Thyroid gland (tissue), 4 donors: ENCODE measurements at places on chromosomes 6 and 20.

DNA sequence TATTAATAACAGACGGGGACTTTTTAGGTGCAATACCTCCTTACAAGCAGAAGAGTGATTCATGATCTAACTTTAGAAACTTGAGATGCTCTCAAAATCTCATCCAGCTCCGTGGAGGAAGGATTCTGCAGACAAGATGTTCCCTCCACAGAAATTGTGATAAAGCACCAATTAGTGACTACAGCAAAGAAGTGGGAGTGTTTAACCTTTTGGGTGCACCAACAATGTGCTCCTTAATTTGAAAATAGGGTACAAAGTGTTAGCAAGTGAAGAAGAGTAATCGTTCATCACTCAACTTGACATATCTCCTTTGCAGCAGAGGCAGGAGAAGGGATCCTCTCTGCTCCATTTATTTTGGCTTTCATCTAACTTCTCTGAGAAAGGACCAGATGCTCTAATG, 22.8 kb upstream of the SCP2D1 start:
- DNase-seq, result no peak

- DNase-seq, result no peak
Observed at GRCh38 chr6:167711768-167712730, 114.7 kb upstream of the AFDN start.

DNA sequence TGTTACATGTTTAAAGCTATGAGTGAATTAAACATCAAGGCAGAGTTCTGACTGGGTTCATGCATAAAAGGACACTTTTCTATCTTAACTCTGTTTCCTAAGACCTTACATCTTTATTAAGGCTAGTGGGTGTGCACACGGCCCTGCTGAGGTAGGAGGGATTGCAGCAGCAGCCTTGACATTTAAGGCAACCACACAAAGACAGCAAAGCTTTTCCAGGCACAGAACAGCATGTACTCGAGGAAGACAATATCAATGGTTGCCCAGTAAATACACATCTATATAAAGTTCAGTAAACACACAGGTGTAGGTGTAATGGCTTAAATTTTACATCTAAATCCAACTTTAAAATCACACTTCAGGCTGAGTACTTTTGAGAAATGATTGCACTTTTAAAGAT, 79.8 kb upstream of the LOC128125822 start:
- no peak for DNase-seq

DNA sequence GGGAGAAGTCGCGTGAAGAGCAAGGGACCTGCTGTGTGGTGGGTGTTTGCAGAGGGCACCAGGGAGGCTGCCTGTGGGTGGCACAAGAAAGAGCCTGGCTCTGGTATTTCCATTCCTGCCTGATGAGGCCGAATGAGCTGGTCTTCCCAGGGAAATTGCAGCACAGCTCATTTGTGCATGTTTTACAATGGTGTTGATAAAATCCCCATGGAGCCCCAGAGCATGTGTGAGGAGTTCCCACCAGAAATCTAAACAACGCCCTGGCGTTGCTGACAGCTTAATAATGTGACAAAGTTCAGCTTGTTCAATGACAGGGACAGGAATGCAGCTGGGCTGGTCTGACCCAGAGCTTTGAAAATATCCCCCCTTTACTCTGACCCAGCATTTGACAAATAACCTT, 135.5 kb downstream of the CLIC5 start:
- no peak for DNase-seq

DNA sequence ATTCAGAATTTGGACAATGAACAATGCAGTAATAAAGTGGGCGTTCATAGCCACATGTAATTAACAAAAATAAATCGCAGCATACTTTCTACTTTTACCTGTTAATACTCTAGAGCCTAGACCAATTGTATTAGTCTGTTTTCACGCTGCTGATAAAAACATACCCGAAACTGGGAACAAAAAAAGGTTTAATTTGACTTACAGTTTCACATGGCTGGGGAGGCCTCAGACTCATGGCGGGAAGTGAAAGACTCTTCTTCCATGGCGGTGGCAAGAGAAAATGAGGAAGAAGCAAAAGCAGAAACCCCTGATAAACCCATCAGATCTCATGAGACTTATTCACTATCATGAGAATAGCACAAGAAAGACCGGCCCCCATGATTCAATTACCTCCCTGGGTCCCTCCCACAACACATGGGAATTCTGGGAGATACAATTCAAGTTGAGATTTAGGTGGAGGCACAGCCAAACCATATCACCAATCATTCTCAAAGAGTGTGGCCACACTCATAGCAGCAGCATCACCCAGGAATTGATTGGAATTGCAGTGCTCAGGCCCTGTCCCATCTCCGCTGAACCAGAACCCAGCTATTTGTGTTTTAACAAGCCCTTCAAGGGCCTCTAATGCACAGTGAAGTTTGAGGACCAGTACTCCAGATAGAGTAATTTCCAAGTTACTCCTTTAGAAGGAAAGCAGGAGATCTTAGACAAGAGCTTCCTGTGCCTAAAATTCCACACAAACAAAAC, 650.0 kb downstream of the KIF16B start:
- DNase-seq, result peak; percentile 37

DNA sequence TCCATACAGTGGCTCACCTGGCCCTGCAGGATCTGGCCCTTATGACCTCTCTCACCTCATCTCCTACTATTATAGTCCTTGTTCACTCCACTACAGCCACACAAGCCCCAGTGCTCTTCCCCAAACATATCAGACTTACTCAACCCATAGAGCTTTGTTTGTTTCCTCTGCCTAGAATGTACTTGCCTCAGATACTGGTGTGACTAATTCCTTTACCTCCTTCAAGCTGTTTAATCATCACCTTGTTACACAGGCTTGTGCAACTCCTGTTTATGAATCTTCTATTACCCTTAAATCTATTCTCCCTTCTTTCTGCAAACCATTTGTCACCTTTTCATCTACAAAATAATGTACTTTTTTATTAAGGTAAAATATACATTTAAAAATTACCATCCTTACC, 3.2 kb downstream of the DEFB125 start:
- DNase-seq, result no peak

GRCh38 chr6:67643281-67643680, 991.8 kb upstream of the ADGRB3 start:
- no peak for DNase-seq

DNA sequence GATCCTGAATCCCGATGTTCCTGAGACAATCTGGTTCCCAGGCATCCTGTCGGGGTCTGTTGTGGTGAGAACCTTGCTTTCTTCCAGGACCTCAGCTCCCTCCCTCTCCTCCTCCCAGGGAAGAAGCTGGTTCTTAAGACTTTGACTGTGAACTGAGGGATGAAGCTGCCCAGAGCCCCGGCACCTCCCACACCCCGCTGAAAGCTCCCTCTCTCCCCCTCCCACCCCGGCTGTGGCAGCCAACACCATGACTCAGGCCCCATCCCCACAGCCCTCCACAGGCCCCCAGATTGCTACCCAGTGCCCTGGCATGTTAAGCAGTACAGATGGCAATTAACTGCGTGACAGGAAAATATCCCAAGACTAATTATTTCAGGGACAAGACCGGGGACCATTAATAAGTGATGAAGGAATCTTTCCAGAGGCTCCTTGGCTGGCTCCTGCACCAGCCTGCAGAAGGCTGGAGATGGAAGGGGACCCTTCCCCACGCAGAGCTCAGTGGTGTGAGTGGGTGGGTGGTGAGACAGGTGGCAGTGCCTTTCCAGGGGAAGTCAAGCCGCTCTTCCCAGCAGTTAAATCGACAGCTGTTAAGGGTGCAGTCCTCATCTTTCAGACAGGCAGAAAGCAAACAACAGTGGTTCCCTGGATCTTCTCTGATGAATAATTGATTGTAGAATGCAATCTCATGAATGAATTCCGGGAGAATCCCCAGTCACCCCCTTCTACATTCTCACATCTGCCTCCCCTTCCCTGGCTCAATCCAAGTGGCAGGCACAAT, 237.9 kb downstream of the LRFN2 start:
- no peak for DNase-seq

DNA sequence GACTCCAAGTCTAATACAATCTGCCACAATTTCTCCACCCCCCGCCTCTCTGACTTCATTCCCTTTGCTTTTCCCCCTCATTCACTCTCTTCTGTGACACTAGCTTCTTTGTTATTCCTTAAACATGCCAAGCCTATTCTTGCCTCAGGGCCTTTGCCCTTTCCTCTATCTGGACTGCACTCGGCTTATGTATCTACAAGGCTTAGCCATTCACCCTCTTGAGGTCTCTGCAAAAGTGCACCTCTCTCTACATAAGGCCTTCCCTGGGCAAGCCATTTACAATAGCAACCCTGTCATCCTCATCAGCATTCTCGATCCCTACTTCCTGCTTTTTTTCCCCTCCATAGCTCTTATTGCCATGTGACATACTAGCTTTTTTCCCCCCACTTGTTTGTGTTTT, 168.9 kb downstream of the PDSS2 start:
- no peak for DNase-seq

- DNase-seq, result no peak
Observed at GRCh38 chr6:17640477-17640917, 40.4 kb downstream of the FAM8A1 start.

DNA sequence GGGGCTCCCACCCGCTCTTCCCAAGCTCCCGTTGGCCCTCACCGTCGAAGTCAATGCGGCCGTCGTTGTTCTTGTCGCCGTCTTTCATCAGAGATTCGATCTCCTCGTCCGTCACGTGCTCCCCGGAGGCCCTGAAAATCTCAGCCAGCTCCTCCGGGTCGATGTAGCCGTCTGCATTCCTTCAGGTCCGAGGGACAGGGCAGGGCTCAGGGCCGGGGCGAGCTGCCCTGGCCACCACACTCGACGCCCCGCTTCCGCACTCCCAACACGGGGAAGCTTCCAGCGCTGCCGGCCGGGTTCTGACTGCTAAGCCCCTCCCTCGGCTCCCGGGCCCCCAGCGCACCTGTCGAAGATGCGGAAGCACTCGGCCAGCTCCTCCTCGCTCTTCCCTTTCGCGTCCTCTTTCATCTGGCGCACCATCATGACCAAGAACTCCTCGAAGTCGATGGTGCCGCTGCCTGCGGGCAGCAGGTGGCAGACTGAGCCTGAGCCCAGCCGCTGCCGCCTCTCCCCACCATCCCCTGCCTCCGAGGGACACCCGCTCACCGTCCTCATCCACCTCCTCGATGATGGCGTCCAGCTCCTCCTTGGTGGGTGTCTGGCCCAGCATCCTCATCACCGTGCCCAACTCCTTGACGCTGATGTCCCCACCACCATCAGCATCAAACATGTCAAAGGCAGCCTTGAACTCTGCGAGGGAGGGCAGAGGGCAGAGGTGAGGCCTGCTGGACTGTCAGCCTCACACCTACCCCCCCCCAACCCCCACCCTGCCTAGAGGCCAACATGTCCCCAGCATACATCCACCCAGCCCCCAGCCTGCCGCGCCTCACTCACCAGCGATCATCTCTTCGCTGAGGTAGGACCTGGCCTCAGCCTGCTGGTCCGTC, 2.9 kb downstream of the TNNC2 start:
- DNase-seq, result peak; percentile 44

- no peak for DNase-seq
Observed at GRCh38 chr6:89410231-89410761, 1.8 kb downstream of the RRAGD start.

- DNase-seq, result peak; percentile 87
Observed at GRCh38 chr6:33812669-33813068, 8.9 kb upstream of the MLN start.
